ENCODE measurements at places on chromosomes 12 and 14.

GRCh38 chr12:15757553-15758255, 31.5 kb downstream of the EPS8 start:
- no peak for DNase-seq

DNA sequence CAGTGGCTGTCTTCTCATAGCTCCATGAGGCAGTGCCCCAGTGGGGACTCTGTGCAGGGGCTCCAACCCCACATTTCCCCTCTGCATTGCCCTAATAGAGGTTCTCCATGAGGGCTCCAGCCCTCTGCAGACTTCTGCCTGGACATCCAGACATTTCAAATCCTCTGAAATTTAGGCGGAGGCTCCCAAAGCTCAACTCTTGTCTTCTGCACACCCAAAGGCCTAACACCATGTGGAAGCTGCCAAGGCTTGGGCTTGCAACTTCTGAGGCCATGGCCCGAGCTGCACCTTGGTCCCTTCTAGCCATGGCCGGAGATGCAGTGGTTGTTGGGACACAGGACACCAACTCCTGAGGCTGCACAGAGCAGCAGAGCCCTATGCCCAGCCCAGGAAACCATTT, 20.5 kb upstream of the PPP2R5C start:
- no peak for DNase-seq

GRCh38 chr12:58367041-58367440, 425.7 kb downstream of the ATP23 start:
- DNase-seq = no peak

- peak; percentile 84 for DNase-seq
Measured at GRCh38 chr12:6178981-6179761, 21.0 kb upstream of the CD9 start.

DNA sequence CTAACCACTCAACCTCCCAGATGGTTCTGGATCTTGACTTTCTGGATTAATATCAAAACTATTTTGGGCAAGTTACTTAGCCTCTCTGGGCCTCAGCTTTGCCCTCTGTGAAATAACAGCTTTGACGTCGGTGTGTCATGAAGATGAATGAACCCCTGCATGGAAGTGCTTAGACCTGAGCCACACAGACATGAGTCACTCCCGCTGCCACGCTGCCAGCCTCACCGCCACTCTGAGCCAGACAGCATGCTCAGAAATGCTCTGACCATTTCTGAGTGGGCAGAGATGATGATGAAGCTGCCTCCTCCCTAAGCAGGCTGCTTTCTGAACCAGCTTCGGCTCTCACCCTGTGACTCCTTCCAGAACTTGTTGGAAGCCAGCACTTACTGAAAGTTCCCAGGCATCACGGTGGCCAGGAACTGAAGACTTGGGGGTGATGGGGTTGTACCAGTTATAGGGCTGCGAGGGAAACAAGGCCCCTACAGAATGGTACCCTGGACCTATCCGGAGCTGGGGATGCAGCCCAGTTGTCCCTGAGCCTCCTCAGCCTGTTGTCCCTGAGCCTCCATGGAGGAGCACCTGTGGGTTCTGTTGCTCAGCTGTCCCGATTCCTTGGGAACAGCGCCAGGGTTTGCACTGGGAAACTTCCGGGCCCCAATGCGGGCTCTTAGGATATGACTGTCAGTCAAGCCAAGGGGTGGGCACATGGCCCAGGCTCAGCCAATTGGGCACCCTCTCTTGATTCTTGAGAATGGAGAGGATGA, 2.0 kb upstream of the CCDC197 start:
- no peak for DNase-seq

GRCh38 chr14:59925797-59926196, 5.9 kb downstream of the LRRC9 start:
- no peak for DNase-seq

- DNase-seq = no peak
Measured at GRCh38 chr12:93921521-93921920, 226.9 kb upstream of the PLXNC1 start.

DNA sequence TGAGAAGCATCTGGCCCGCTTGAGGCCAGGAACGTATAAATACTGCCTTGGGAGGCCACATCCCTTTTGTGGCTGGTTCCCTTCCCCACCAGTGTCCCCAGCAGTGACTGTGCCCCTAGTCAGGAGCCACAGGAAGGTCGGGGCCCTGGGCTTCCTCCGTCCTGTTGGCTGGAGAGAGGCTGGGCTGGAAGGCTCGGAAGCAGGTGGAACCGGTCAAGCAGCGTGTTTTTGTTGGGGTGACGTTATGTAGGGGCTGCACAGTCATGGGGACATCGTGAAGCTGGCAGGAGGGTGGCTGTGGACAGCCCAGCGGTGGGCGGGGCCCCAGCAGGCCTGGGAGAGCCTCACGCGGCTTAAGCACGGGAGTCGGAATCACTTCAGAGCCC, 10.1 kb downstream of the XRCC3 start:
- DNase-seq = no peak

DNA sequence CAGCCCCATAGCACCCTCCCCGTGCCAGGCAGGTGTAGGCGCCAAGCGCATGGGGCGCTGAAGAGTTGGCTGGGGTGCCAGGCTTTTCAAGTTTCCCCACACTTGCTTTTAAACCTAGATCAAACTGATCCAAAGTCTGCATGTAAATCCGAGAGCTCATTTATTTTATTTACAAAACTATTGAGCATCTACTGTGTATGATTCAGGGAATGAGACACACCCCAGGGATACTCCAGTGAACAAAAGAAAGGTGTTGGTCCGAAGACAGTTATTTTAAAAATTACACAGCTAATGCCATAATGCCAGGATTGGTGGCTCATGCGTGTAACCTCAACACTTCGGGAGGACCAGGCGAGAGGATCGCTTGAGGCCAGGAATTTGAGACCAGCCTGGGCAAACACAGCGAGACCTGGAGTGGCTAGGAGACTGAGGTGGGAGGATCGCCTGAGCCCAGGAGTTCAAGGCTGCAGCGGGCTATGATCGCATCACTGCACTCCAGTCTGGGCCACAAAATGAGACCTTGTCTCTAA, 780 bp upstream of the SLC41A2 start:
- no peak for DNase-seq

DNA sequence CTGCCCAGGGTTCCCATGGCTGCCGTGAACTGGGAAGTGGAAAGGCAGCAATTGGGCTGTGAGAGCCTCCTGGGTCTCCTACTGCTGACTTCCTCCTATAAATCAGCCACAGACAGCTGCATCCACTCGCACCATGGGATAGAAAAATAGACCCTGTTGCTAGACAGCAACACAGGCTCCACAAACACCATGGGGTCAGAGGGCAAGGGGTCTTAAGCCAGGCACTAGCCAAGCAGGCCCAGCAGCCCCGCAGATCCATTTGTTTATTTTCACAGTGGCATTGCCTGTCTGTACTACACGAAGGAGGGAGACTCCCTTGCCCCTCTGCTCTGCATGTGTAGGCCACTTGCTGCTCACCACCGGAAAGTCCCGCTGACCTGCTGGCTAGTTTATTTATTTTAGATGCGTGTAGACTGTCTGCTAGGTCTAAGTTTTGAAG, 139.8 kb downstream of the DACT1 start:
- DNase-seq = no peak

- DNase-seq = no peak
Measured at GRCh38 chr14:68547305-68548193, 245.3 kb downstream of the ZFP36L1 start.

GRCh38 chr12:5008661-5009060, 35.0 kb upstream of the KCNA5 start:
- DNase-seq = no peak

- no peak for DNase-seq
Measured at GRCh38 chr12:80099259-80099658, at the start of gene OTOGL. TSS of gene OTOGL (plus strand) at chr12:80099537. CDS start at chr12:80209432, 109,895 bp downstream.

GRCh38 chr14:80425686-80426085, 214.4 kb upstream of the DIO2 start:
- no peak for DNase-seq
